ENCODE measurements at places on chromosomes 1 and 21.

DNA sequence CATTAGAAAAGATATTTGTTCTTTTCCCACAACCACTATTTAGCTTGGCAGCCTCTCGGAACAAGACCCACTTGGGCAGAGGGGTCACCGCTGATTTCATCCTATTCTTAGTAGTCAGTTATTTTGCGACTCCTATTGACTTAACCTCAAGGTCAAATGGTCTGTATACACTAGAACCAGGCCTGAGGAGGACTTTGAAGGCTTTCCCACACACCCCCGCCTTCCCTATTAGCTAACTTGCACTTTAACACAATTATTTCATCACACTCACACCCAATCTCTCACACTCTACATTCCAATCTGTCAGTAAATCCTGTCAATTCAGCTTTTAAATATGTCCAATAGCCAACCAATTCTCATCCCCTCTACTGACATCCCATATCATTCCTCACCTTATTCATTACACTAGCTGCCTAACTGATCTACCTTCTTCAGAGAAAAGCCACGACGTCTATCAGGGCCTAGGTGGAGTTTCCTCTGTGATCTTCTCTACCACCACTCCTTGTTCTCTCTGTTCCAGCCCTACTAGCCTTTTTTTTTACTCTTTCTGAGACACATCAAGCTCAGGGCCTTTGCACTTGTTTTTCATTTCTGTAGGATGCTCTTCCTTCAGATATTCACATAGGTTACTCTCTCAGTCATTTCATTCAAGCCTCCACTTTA is 1.0 kb upstream of the NIBAN1 start:
- DNase-seq = no peak

- DNase-seq = no peak
Observed at GRCh38 chr1:104878203-104878909, 1128.7 kb downstream of the AMY1C start.

- DNase-seq = peak; percentile 95
Observed at GRCh38 chr1:12596007-12596821, 21.8 kb downstream of the DHRS3 start.

GRCh38 chr1:41239988-41240610 is 2.0 kb downstream of the SCMH1 start:
- DNase-seq = peak; percentile 28

DNA sequence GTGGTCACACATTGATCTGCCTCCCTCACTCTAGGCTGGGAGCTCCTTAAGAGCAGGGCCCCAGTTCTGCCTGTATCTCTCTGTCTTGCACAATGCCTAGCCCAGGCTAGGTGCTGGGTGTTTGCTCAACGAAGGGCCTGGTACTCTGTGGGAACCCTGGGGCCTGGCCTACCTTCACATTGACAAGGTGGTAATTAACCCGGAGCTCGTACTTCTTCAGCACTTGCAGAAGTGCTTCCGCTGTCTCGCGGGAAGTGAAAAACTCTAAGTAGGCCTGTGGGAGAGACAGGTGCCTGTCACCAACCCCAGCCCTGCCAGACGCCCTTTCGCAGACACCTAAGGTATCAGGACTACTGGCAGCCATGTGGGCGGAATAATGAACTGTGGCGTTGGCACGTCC is 13.7 kb downstream of the MTHFR start:
- no peak for DNase-seq

- DNase-seq = no peak
Observed at GRCh38 chr1:89757532-89757931, 63.3 kb upstream of the LRRC8D start.

DNA sequence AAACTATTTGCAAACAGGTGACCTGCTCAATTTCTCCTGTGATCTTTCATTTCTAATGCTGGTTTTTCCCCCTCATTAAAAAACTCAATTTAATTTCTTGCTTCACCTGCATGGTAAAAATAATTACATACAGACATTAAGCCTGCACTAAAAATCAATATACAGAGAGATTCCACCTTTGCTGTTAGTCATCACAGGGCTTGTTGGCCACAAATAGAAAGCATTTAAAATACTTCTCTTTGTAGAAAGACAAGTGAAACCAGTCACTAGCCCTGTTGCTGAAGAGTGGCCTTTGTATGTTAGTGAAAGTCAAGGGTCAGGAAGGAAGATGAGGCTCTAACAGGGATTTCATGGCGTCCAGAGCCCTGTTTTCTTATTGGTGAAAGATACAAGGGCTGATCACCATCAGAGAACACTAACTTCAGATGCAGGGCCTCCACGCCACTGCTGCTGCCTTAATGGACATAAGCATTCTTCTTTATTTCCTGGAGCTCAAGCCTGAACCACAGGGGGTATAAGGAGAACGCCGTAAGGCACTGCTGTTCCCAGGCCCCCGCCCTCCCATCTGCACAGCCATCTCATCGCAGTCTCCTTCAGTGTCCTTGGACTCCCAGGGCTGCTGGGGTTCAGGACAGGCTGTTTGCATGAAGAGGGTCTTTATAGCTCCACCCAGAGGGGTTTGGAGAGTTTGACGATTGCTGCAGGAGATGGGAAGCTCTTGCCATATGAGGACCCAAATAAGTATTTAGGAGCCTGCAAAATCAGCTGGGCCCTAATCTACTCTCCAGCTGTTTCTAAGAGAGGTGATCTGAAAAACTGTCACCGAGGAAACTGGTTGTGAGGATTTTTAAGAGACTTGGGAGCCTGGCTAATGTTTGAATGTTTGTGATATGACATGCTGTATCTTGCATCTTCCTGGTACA is 117.3 kb upstream of the IRF2BP2 start:
- DNase-seq = no peak

GRCh38 chr1:242873661-242874060 is 349.2 kb upstream of the PLD5 start:
- no peak for DNase-seq

DNA sequence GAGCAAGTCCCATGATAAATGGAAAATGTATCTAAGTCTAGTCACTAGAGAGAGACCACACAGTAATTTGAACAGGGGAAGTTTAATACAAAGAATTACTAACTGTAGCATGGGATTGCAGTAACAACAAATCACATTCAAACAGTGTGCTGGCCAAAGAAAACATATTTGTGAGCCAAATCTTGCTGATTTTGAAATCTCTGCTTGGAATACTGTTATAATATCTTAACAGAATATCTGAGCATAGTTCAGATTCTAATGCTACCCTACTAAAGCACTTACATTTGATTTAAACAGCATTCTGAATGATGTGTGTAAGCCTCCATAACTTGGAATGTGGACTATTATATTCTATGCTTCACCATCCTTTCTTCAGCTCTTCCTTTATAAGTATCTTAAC is 270.0 kb upstream of the BRINP3 start:
- DNase-seq = no peak

DNA sequence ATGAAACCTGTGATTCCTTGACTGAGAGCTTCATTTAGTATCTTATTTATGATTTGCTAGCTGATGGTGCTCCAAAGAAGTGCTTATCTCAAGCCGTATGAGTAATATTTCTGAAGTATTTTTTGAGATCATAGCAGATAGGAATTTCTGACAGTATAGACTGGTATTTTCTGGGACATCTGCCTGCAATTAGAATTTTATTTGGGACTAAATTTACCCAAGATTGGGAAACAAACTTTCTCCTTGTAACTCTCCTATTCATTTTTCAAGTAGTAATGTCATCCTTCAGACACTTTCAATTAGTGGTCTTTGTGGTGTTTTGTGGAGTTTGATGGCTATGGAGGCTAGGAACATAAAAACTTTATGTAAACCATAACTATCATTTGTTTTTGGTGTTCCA is 597.2 kb upstream of the ZP4 start:
- peak; percentile 31 for DNase-seq

DNA sequence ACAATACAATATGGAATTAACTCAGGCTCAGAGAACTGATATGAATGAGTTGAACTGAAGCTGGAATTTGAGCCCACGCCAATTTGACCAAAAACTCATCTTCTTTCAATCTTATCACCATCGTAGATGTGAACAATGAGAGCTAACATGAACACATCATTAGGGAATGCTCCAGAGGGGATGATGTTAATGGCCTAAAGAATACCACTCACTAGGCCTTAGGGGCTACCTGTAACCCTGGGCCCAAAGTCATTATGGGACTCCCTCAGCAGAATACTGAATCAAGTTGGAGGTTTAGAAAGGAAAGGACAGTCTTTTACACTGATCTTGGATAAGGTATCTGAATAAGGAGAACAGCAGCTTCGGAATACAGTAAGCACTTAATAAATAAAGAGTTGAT is 73.6 kb downstream of the C1orf94 start:
- no peak for DNase-seq

GRCh38 chr1:22913421-22914141 is 59.1 kb downstream of the LACTBL1 start:
- DNase-seq = no peak

GRCh38 chr1:164361927-164362326 is 197.1 kb upstream of the PBX1 start:
- DNase-seq = no peak

DNA sequence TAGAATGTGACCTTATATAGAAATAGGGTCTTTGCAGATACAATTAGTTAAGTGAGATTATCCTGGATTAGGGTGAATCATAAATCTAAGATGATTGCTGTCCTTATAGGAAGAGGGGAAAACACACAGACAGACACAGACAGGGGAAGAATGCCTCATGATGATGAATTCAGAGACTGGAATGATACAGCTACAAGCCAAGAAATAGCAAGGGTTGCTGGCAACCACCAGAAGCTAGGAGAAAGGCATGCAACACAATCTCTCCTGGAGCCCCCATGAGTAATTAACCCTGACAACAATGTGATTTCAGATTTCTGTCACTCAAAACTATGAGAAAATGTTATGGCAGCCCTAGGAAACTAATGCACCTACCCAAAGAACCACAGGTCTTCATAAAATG is 19.1 kb upstream of the PPIH start:
- DNase-seq = no peak

DNA sequence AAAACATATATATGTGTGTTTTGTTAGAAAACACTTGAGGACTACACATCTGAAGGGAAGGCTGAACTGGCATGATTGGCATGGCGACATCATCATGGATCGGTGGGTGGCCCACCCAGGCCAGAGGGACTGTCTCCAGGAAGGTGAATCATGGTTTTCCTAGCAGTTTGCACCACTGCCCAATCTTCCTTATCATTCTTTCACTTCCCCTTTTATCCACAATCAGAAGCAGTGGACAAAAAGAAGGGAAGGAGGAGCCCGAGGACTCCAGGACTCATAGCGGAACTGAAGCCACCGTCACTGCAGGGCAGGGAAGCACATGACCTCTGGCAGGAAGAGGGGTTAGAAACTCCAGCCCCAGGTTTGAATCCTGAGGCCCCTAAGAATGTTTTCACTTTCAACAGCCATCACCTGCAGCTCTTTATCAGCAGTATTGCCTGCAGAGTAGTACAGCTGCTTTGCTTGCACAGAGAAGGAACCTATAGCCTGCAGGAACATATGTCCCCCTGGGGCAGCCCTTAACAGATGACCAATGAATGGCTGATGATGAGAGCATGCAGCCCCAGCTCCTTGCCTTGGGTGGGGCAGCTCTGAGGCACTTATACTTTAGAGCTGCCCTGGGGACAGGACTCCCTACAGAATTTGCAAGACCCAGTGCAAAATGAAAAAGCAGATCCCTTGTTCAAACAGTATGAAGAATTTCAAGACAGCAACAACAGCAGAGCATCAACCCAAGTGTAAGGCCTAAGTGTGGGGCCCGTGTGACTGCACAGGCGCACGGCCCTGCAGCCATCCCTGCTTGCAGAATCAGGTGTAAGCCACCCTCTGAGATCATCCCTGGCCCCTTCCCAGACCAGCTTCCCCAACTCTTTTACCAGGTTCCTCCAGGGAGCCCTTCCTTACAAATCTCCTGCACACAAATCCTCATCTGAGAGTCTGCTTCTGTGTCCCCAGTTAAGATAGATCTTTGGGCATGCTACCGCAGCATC is 241.8 kb upstream of the IRF2BP2 start:
- no peak for DNase-seq

DNA sequence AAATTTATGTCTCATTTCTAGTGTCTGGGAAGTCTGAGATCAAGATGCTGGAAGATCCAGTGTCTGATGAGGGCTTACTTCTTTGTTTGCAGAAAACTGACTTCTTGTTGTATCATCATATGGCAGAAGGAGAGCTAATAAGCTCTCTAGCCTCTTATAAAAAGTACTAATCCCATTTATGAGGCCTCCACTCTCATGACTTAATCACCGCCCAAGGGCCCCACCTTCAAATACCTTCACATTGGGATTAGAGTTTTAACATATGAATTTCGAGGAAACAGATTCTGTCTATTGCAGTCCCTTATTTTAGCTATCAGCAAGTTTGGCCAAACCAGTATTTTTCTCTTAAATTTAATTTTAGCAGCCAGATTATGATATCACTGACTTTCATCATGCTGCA is 150.2 kb upstream of the TMPRSS15 start:
- no peak for DNase-seq

- no peak for DNase-seq
Observed at GRCh38 chr1:34188418-34188817, 11.7 kb downstream of the C1orf94 start.

- no peak for DNase-seq
Observed at GRCh38 chr21:41054018-41054578, 113.9 kb upstream of the BACE2 start.

DNA sequence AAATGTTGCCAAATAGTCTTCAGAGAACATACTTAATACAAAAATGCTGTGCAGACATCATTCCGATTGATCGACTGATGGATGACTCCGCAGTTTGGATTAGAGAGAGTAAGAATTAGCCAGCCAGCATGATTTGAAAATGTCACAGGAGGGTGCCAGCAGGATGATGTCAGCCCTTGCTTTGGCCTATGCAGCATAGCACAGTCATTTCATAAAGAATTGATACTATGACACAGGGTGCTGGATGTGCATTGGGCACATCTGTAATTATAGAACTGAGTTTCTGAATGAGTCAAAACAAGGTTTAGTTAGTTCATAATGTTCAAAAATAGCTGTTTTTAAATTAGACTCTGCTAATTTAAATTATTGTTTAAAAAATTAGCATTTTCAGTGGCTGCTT is 21.6 kb upstream of the TRAF5 start:
- no peak for DNase-seq

GRCh38 chr1:89085781-89086180 is 20.8 kb upstream of the GBP1 start:
- DNase-seq = no peak

DNA sequence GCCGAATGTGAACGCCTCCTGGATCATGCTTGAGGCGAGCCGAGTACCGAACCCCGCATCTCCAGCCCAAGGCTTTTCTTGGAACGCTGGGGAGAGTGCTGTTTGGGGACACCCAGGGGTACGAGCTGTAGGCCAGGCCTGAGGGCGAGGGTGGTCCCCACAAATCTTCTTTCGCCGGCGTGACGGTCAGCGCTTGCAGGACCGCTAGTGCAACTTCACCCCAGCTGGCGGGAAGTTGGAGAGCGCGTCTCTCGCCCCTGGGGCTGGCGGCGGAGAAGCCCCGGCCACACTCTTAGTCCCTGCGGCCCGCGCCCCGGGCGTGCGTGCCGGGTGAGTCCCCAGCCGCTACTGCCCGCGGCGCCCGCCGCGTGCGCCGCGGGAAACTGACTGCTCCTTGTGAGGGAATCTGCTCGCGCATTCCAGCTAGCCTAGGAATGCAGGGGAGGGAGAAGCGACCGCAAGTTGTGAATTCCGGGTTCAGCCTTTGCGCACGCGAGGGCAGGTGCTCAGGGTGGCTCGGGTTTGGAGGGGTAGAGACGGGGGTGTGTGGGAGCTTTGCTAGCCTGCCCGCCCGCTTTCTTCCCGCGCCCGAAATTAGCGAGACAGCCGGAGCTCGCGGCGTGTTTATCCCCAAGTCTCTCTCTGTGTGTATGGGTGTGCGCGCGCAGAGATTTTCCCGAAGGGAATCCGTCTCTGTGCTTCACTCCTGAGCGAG is 884 bp downstream of the LHX4 start:
- DNase-seq = no peak

Data from BJ (cell line).